ENCODE measurements at places on chromosomes 11 and 22.

GRCh38 chr11:33256031-33256812 lies 959 bp upstream of the HIPK3 start:
- no peak for DNase-seq

DNA sequence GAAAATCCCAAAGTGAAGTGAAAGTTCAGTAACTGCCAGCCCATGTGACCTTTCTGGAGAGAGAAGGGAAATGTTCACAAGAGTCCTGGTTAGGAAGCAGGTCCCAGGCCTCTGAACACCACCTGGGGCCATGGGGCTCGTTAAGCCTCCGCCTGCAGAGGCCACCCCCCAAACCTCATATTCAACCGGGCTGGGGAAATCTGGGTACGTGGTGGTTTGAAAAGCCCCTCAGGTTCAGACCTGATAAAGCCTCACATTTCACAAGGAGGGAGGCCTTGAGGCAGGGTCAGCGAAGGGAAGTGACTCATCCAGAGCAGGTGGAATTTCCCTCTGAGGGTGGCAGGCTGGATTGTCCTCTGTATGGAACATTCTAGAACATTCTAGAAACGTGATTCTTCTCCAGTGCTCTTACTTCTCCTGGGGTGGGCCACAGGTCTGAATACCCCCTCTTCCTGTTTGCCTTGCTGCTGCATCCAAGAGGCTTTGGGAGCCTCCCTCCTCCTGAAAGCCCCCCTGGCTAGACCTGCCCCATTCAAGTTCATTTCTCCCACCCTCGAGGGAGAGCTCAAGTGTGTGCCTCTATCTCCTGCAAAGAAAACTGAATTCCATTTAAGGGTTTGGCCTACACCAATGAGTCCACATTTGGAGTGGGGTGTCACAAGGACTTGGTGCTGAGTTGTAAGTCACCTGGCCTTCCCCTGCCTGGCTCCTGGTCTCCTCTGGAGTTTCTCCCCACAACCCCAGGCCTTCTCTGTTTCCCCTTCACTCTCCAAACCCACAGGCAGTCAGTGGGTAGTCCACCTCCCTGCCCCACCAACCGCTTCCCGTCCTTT lies 6.3 kb downstream of the FXYD2 start:
- no peak for DNase-seq

DNA sequence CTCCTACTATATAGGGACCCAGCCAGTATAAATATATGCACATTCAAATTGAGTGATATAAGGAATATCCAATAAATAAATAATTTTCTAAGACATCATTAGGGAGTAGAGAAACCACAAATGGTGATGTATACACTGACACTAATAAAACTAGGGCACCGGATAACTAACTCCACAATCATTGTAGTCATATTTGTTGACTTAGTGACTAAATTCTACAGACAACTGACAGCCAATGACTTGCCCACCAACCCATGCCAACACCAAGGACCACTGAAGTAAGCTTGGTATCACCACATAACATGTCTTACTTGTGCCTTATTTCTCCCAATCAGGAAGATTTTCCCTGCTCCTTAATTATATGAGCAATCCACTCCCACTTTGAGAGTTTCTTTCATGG lies 139.6 kb upstream of the TRPC6 start:
- no peak for DNase-seq

DNA sequence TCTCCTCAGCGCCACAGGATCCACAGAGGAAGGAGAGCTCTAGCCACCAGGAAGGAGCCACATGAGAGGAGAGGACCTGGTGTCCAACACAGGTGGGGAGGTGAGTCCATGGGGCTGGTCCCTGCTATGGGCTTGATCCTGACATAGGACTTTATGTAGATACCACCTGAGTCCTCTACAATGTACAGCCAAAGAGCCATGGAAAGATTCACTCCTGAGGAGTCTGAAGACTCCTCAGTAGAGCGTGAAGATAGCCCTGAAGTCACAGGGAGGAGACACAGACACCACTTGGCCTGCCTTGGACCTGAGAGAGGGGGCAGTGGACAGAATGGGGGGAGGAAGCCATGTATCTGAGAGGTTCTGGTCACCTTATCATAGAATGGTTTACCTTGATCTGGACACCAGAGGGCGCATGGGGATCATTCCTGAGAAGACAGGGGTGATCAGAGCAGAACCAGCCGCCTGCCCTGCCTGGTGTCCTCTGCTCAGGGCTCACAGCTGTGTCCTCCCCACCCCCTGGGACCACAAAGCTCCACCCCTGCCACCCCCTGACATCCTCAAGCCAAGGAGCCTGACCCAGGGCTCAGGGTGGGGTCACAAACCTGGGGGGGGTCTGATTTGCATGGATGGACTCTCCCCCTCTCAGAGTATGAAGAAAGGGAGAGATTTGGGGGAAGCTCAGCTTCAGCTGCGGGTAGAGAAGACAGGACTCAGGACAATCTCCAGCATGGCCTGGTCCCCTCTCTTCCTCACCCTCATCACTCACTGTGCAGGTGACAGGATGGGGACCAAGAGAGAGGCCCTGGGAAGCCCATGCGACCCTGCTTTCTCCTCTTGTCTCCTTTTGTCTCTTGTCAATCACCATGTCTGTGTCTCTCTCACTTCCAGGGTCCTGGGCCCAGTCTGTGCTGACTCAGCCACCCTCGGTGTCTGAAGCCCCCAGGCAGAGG lies 77.0 kb downstream of the ZNF280B start:
- no peak for DNase-seq

DNA sequence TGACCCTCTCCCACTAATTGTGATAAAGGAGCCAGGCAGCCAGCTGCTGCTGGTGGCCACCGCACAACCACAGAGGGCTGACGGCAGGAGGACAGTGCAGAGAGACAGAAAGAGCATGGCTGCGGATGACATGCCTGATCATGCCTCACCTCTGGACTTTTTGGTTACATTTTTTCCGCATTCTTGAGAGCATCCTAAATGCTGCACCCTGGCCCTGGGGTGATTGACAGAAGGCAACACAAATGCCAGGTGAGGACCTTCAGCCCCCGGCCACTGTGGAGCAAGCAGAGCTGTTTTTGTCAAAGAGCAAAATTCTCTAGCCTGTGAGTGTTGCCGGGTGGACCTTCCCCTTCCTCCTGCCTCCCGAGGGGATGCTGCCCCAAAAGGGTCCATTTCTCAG lies 78.5 kb downstream of the RPS6KA4 start:
- DNase-seq, result no peak

DNA sequence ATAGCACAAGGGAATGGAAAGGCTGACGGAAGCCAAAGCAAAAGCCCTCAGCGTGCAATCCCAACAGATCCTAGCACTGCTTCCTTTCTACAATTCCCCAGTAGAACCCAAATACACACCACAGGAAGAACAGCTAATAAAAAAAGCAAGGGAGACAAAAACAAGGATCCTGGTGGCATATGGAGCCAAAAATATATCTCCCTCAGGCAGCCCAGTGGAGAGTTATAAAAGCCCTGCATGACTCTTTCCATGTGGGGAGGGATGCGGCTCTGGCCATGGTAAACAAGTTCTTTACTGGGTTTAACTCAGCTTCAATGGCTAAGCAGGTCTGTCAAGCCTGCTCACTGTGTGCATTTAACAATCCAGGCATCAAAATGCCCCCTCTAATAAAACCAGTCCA lies 88.1 kb downstream of the PIWIL4 start:
- no peak for DNase-seq

- no peak for DNase-seq
Measured at GRCh38 chr11:112150517-112150916, 13.4 kb downstream of the IL18 start.

DNA sequence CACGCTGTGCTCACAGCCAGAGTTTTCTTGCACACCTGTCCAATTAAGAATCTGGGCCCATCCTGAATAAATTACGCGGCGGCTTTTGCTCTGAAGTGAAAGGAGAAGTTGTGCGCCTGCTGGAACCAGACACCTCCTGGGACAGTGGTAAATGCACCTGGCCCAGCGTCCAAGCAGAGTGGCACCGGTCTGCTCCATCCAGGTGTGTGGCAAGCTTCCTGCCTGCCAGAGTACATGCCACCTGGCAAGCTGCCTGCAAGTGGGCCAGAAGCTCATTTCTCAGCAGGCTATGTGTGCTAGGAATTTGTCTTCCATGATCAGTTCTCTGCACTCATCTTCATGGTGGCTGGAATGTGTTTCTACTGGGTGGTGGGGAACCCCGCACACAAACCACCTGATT lies 660.6 kb downstream of the ETS1 start:
- no peak for DNase-seq

DNA sequence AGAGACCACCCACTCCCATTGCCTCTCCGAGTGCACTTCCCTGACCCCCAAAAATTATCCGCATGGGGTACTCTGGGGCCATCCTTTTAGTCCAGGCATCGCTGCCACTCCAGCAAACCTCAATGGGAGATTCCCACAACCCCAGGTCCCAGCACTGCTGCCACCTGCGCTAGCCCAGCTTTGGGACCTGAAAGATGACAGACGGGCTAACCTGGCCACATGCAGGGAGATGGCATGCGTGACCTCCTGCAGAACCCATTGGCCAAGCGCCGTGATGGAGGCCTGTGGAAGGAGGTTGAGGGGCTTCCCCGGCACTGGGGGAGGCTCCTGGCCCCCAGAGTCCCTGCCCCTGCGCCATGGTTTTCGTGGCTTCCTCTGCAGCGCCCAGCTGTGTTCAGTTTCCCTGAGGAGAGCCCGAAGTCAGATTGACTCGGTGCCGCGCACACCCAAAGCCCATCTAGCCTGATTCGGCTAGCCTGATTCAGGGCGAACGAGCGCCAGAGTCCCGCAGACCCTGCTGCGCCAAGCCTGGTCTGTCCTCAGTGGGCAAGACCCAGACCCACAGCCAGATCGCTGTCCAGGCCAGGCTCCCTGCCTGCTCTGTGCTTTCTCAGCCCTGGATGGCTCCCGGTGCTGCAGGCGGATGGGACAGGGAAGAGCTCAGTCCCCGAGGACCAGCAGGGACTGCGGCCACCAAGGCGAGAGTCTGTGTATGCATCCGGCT lies 751 bp upstream of the WNT7B start:
- DNase-seq, result no peak

DNA sequence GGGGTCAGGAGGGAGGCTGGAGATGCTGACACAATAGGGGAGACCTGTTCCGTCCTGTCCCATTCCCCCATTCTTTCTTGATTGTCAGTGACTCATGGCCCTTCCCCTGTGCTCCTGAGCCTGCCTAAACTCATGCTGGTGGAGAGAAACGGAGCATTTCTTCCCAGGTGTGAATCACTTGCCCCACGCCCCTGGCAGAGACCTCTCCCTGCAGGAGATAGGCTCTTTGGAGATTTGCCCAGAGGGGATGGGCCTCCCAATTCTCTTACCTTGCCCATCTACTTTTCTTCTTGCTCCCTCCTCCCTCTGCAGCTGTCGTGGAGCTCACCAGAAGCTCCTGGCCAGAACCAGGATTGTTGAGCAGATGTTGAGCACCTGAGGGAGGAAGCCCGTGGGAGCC lies 121.9 kb upstream of the OR9Q1 start:
- DNase-seq, result no peak

DNA sequence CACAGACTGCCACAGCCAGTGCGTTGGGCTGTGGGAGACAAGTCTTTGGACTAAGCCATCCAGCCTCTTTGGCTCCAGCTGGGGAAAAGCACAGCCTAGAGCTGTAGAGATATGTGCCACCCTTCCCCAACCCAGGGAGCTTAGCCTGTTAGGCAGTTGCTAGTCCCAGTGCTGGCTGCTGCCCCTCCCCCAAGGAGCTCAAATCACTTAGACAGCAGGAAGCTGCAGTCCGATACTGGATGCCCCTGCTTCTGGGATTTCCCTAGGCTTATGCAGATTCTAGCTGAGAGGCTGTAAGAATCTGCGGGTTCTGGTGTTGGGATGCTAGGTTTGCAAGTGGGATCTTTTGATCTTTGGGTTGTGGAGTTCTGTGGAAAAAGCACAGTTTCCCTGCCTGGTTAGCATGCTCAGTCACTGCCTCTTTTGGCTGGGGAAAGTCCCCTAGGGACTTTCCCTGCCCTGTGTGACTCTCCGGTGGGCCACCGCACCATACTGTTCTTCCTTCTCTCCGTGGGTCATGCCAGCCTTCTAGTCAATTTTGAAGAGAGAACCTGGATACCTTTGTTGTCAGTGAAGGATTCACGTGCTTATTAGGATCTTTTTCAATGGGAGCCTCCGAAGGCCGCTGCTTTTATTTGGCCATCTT lies 792.0 kb downstream of the KCNA4 start:
- peak; percentile 35 for DNase-seq

- no peak for DNase-seq
Measured at GRCh38 chr11:44416776-44417175, 106.8 kb upstream of the ALX4 start.

- no peak for DNase-seq
Measured at GRCh38 chr22:19174106-19175025, 4.2 kb downstream of the SLC25A1 start.

GRCh38 chr11:134157451-134157850 lies 66.3 kb downstream of the NCAPD3 start:
- no peak for DNase-seq

DNA sequence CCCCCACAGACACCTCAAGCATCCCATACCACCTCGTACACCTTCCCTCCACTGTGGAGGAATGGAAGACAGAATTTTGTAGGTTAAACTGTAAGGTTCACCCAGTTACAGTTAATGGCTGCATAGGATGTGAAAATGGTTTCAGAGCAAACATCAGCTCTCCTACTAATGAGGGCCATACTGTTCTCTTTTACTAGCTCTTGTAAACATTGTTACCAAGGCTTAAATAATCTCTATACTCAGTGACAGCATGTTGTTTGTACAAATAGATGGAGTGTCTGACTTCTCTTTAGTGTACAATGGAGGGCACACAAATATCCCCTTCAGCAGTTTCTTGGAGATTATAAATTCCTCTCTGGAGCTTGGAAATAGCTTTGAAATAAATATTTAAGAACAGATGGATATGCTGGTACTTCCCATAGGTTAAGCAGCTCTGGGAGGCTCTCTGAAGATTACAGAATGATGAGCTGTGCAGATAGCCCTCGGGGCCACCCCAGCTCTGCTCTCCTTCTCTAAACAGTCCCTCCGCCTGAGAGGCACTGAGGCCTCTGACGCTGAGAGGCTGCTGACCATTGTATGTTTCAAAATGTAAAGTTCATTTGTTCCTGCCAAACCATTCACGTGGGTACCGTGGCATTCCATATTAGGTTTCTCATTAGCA lies 25.7 kb downstream of the TTC12 start:
- DNase-seq, result no peak
